ENCODE measurements at places on chromosomes 13 and 19.

GRCh38 chr13:44072536-44072935 is 192.8 kb downstream of the LACC1 start:
- DNase-seq = no peak

DNA sequence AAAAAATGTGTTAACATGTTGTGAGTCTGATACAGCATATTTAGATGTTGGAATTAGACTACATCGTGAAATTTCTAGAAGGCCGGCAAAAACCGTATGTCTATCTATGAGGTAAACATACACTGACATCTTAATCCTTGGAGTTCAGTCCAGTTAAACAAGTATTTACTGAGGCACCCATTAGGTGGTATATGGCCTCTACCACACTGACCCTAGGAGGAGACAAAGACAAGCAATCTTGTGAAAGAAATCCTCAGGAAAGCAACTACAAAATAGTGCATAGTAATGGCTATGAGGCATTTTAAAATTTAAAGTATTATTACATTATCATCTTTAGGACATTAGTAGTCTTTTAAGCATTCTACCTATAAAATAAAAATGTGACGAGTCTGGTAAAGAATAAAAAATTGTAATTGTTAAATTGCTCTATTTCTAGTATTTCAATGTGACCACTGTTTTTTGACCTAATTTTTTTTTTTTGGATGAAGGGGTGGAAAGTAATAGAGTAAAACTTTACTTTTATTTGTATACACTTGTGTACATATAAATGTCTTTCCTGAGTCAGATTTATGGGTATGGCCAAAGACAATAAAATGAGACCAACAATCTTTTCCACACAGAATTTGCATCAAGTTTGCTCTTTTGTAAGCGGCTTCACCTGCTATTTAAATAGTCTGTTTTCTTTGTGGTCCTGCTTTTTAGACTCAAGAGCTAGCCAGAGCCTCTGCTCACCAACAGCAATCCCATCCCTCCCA is 50.5 kb downstream of the KATNAL1 start:
- DNase-seq = no peak

DNA sequence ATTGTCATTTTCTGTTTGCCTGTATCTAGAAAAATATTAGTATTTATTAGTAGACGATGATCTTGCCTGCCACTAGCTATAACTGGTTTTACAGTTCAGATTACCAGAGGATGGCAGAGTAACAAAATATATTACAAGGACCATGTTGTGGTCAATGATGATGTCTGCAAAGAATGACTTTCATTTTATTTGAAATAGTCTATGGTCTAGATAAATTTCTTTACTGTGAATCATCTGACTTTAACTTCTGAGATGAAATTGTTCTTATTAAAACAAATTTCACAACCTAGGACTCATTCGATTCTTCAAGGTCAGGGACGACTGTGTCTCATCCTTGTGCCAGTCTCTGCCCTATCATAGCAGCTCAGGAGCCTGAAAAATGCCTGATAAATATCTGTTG is 637.8 kb upstream of the KLF12 start:
- no peak for DNase-seq

- no peak for DNase-seq
These were observed 569.8 kb downstream of the FGF9 start for GRCh38 chr13:22240716-22241115.

DNA sequence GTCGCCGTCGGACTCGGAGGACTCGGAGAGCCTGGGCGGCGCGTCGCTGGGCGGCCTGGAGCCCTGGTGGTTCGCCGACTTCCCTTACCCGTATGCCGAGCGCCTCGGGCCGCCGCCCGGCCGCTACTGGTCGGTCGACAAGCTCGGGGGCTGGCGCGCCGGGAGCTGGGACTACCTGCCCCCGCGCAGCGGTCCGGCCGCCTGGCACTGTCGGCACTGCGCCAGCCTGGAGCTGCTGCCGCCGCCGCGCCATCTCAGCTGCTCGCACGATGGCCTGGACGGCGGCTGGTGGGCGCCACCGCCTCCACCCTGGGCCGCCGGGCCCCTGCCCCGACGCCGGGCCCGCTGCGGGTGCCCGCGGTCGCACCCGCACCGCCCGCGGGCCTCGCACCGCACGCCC is 2.5 kb upstream of the GRWD1 start:
- DNase-seq = no peak

GRCh38 chr19:8629184-8629583 is 1.2 kb upstream of the NFILZ start:
- DNase-seq = no peak

DNA sequence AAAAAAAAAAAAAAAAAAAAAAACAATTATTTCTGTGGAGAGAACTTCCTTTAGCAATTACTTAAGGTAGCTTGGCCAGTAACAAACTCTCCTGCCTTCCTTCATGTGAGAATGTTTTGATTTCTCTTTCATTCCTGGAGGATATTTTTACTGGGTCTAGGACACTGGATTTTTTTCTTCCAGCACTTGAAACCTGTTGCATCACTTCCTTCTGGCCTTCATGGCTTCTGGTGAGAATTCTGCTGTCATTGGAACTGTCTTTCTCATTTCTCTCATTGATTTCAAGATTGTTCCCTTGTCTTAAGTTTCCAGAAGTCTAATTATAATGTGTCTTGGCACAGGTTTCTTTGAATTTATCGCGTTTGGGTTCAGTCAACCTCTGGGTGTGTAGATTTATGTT is 19.3 kb upstream of the RAB20 start:
- no peak for DNase-seq
